ENCODE measurements at places on chromosomes 1 and 21.
A peak's percentile ranks its signal among the peaks of the same experiment; 100 is the strongest.

DNA sequence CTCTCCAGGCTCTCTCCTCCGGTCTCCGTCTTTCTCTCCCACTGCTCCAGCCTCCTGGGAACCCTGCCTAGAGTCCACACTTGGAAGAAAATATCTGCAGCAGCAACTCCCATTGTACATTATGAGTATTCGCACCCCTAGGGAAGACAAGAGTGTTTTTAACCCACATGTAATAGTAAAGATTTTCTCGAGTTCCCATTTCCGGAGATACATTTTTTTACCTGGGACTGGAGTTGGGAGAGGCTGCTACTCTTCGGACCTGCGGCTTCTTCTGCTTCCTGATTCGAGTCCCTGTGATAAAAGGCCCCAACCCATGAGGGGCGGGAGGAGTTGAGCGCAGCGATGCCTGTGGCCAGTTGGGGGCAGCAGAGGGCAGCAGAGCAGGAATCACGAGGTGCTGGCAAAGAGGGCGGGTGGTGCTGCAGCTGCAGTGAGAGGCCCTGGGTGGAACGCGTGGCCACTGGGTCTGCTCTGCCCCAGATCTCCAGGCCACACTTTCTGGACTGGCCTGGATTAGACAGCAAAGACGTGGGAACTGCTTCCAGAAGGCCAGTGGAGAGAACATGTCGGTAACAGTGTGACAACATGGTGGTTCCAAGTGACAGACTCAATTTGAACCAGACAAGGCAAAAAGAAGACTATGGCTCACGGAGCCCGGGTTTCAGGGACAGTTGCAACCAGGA is 221.0 kb upstream of the CSF3R start:
- DNase-seq, result peak; percentile 82

GRCh38 chr1:53963460-53963859 is 17.3 kb downstream of the LRRC42 start:
- no peak for DNase-seq

DNA sequence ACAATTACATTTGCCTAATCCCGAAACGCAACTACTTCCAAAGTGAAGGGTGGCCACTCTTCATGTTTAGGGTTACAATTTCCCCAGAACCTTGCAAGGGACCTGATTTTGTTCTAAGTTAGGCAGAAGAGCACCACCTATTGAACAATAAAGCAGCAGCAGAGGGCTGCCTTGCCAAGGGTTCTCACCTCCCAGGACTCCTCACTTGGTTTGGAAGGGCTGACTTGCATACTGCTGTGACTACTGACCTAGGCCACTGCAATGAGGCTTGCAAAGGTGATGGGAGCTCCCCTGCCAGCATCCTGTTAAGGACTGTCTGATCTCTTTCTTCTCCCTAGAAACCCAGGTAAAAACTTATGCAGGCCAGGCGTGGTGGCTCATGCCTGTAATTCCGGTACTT is 14.2 kb downstream of the MTOR start:
- no peak for DNase-seq

- DNase-seq, result no peak
Measured at GRCh38 chr1:29646161-29646775, 409.9 kb downstream of the PTPRU start.

DNA sequence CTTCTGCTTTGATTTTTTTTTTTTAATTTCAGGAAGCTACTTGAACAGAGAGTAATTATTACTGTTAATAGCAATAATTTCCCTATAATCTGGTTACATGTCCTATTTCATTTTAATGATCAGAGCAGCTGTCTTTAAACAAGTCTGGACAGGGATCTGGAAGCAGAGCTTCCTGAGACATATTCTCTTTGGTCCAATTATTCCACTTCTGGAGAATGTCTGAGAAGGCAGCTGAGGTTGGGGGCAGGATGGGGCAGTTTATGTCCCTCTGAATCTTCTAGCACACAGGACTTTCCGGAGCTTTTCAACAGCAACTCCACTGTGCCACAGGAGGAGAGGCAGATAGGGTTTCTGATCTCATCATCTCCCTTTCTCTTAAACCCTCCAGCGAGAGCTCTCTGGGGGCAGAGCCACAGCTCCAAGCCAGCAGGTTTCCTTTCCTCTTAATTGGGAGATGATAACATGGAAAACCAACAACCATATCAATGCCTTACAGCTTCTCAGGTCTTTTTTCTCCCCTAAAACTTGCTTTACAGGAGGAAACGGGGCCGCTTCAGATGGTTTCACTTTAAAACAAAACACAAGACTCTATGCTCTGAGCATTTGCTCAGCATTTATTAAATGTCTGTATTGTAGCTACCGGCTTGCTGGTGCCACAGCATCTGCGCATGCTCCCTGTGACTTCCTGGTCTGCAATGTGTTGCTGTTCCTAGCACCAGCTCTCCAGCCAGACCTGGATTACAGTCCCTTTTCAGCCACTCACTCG is 425.7 kb upstream of the USP24 start:
- peak; percentile 34 for DNase-seq

GRCh38 chr1:196209983-196210382 is 398.3 kb downstream of the KCNT2 start:
- no peak for DNase-seq

DNA sequence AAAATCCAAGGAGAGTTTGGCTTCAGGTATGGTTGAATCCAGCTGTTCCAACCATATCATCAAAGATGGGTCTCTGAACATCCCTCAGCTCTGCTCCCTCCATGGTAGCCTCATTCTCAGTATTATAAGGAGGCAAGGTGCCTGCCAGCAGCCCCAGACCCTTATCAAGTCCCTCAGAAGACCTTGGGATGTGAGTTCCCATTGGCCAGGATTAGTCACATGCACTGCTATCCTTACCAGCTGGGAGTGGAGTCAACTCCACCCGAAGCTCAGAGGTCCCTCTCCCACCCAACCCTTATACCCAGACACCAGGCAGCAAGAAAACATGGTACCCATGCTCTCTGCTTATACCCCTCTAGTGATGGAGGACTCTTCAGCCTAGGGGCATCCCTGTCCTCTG is 153.7 kb upstream of the ZBTB40 start:
- no peak for DNase-seq

DNA sequence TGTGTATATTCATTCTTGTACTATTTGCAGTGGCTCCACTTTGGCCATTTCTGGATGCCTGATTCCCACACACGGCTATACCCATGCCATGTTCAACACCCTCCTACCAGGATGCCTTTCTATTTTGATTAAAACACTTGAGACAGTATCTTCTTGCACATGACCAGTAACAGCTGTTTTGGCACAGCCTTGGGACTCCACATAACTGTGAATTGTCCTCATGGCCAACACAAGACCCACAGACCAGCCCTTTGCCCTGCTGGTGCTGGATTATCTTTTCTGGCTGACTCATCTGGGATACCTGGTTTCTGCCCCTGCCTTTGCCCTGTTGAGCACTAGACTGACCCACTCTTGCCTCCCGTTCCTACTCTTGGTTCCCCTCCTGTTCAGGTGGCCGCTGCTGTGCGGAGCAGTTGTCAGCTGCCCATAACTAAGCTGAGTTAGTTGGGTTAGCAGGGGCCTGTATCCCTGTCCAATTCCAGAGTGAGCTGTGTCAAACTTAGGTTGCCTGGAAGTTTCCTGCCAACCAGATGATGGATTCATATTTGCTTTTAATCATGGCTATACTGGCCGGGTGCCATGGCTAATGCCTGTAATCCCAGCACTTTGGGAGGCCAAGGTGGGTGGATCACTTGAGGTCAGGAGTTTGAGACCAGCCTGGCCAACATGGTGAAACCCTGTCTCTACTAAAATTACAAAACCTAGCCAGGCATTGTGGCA is 10.8 kb upstream of the EYA3 start:
- DNase-seq, result no peak

- no peak for DNase-seq
Measured at GRCh38 chr1:216144661-216145450, 278.4 kb downstream of the USH2A start.

DNA sequence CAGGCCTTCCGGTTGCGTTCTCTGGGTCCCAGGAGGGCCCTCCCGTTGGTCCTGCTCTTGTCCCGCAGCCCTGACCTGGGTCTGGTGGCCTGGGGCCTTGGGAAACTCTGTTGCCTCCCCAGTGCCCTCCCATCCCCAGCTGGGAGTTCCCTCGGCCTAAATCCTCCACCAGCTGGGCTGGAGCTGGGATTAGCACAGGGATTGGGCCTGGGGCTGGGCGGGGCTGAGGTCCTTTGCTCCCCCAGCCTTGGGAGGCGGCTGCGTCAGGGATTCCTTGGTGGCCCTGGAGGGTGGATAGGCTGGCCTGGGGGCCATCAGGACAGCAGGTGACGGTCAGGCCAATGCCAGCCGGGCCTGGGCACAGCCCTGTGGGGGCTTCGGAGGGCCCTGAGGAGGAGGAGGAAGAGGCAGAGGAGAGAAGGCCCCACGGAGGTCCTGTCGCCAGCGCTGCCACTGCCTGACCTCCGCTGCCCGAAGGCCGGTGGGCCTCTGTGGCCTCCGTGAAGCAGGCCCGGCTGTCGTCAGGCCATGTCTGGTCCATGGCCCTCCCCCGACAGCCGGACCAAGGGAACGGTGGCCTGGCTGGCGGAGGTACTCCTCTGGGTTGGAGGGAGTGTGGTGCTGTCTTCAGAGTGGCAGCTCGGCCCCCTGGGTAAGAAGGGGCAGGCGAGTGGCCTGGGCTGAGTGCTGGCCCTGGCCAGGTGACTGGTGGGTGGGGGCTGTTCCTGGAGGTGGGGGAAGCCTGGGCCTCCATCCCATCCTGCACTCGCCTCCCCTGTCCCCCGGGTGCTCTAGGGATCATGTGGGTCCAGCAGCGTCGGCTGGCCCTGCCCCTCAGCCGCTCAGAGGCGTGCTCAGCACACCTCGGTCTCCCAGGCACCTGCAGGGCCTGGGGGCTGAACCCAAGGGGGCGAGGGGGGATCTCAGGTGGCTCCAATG is at the start of gene PLCH2:
Gene PLCH2, plus strand, starts transcription at position 229 of the 939 bp plus-strand sequence. Its CDS starts 300 bp downstream, at position 529.
- DNase-seq, result no peak

GRCh38 chr1:37237948-37238347 is 203.6 kb upstream of the GRIK3 start:
- DNase-seq, result no peak

- DNase-seq, result no peak
Measured at GRCh38 chr21:41602531-41602930, 94.6 kb upstream of the TMPRSS2 start.

GRCh38 chr1:4668743-4669700 is 14.6 kb downstream of the AJAP1 start:
- no peak for DNase-seq

DNA sequence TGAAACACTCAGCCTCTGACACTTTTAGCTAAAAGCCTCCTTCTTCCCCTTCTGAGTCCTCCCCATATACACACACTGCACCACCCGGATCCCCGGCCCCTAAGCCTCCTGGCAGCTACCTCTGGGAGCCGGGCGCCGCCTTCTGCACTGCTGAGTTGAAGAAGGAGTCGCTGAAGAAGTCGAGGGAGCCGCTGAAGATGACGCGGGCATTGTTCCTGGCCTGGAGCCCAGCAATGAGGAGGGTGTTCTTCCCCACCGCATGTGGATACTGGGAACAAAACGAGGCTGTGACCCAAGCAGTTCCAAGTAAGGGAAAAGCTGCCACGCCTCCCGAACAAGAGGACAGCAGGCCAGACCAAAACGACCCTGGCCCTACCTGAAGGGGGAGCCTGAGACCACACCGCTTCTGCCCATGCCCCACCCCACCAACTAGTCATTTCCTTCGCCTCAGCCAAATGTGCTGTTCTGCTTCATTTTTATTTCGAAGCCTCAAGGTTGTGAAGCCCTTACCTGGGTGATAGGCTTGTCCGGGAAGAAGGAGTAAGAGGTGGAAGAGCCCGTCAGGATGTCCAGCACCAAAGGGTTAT is 7.0 kb downstream of the DDOST start:
- DNase-seq, result no peak
